Osteocyte (in vitro differentiated cells): ENCODE measurements at places on chromosomes 3 and 15. TPM values are rescaled to one million over a fixed set of nuclear protein-coding genes. Genes with fewer than 3 reads are reported as not detected.

- no peak for DNase-seq
Observed at GRCh38 chr3:146246526-146246925, 4.4 kb downstream of the PLSCR4 start.

GRCh38 chr15:48415036-48415886 lies 84.0 kb downstream of the DUT start:
- DNase-seq = no peak

DNA sequence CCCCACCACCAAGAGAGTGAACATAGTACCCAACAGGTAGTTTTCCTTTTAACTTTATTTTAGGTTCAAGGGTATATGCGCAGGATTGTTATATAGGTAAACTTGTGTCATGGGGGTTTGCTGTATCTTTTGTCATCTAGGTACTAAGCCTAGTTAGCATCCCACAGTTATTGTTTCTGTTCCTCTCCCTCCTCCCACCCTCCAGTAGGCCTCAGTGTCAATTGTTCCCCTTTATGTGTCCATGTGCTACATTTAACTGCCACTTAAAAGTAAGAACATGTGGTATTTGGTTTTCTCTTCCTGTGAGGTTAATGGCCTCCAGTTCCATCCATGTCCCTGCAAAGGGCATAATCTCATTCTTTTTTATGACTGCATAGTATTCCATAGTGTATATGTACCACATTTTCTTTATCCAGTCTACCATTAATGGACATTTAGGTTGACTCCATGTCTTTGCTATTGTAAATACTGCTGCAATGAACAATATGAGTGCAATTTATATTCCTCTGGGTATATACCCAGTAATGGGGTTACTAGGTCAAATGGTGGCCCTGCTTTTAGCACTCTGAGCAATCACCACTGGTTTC lies 66.2 kb downstream of the ST3GAL6 start:
- no peak for DNase-seq

DNA sequence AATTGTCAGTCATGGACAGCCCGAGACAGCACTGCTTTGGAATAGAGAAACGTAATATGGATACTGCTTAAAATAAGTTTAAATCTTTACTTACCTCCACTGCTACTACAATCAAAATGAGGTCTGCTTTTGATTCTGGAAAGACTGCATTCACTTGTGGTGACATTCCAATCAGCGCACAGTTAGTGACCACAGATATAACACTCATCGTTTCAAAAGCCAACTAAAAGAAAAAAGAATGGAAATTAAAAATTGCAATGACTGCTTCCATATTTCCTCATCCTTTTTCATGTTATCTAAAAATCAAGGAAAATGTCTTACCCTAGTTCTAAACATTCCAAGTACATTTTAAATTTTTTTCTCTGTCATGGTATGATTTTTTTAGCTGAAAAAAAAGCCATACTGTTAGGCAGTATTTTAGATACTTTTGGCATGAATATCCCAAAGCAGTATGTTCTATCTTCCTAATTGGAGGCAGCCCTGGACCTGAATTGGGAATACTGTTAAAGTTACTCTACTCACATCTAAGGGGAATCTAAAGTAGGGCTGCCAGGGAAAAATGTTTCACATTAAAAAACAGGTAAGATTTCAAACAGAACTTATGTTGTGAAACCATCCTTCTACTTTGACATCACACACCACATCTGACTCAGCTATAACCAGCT lies 72.1 kb downstream of the ANO10 start:
- no peak for DNase-seq

The SLC28A2 gene
- not detected in 2 replicates for total RNA-seq

The PYGO1 gene
- 16.1 and 18.5 TPM in 2 replicates for total RNA-seq

The CCDC71 gene
- total RNA-seq = 23.7 and 24.9 TPM in 2 replicates
